NCI-H510A (cell line): ENCODE measurements at places on chromosomes 2 and 18.
A peak's percentile ranks its signal among the peaks of the same experiment; 100 is the strongest.

DNA sequence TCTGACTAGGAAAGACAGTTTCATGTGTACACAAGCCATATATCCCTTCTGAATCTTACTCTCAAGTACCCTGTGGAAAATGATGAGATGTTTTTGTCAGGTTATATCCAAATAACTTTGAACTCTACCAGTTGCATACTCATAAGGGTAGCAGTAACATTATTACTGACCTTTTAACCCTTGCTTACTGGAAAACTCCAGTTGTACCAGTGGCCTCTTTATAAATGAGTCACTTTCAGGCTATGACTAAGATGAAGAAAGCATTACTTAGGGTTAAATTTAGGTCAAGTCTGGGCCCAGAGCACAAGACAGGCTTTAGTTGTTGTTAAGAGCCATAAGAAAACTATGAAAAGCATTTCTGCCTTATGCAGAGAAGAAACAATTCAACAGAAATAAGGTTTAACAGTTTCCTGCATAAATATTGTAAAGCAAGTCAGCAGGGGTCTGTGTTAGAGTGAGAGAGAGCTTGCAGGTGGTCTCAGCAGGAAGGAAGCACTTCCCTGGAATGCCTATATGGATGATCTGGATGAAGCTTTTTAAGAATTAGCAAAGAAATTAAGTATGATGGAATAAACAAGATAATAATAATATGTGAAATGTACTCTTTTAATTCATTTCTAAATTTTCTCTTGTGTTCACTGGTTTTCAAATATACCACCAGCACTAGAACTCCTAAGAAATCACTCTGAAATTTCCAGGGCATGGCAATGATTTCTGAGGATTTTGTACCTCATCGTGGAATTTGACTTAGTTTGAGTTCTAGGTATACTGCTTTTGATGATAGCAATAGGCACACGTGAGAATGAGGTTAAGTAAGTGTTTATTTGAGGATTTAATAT is 126.6 kb downstream of the UBE2E3 start:
- no peak for DNase-seq

DNA sequence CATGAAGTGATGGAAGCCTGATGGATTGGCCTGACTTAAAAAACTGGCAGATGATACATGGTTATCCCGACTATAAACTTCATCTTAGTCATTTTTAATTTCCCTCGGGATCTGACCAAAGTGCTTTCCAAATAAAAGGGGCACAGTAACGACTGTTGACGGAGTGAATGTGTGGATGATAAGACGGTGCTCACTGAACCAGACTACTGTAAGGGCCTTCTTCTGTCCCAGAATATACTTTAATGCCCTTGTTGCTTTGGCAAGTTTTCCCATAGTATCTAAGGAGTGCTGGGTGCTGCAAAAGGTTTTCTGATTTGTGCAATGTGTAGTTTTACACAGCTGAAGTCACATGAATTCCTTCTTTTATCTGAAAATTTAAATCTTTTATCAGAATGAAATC is 373.5 kb downstream of the DSEL start:
- DNase-seq, result no peak

- DNase-seq, result no peak
Measured at GRCh38 chr2:144424559-144425240, 95.2 kb downstream of the ZEB2 start.

DNA sequence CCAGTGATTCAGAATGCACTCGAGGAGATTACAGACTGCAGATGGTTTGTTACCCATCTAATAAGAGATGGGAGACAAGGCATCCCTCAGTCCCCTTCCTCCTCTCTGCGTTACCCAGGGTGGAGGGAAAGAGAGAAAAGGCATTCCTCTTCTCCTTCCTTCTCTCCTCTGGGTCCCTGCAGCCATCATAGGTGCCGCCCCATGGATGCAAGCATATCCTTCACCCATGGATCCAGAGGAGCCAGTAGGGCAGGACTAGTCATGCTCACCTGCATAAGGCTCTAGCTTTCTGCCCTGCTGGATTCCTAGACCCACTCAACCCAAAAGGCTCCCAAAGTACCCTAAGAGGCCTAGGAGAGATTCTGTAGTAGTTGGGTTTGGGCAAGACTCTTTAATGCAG is 20.4 kb downstream of the CMPK2 start:
- DNase-seq, result no peak

GRCh38 chr18:28961669-28962228 is 784.8 kb upstream of the CDH2 start:
- DNase-seq, result peak; percentile 70
